ENCODE measurements at places on chromosomes 5 and 9. TPM values are rescaled to one million over a fixed set of nuclear protein-coding genes. Genes with fewer than 3 reads are reported as not detected.

FAM193B gene
- total RNA-seq, result 31.6 TPM

CFAP77 gene
- not detected for total RNA-seq

ALDOB gene
- 0.08 TPM for total RNA-seq

TAF11L12 gene
- total RNA-seq, result not detected

RNF180 gene
- 2.8 TPM for total RNA-seq

TAS2R1 gene
- not detected for total RNA-seq

CD14 gene
- 6.7 TPM for total RNA-seq

SPATA31D4 gene
- not detected for total RNA-seq

FGD3 gene
- total RNA-seq, result 2.1 TPM

ADAMTS16 gene
- total RNA-seq, result not detected

IGFBPL1 gene
- not detected for total RNA-seq

ZNF608 gene
- total RNA-seq, result 6.7 TPM

STPG3 gene
- not detected for total RNA-seq

ENTREP1 gene
- 3.5 TPM for total RNA-seq
